Natural killer cell treated with Interleukin-12 subunit alpha and Interleukin-12 subunit beta and Interleukin-15 and Interleukin-18, amount 100 ng/mL, for 72 hours (primary cell): ENCODE measurements at places on chromosomes 5 and 9.

GRCh38 chr9:114098936-114099668 is at the start of gene KIF12:
KIF12 (minus strand) TSS chr9:114099292; CDS start chr9:114099276, 16 bp downstream.
- no peak for DNase-seq

DNA sequence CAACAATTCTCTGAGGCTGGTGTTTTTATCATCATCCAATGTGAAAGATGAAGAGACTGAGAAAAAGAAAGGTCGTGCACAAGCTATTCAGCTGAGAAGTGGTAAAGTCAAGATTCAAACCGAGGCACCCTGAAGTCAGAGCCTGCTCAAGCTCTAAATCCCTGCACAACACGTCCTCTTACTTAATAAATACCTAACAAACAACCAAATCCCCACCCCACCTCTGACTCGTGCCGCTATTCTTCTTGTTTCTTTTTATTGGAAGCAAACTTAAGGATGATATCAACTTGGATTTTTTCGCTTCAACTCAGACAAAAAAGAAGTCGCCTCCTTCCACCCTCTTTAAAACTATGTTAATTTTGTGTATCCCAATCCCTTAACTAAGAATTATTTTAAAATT is 140.2 kb downstream of the CEP120 start:
- DNase-seq = no peak

- DNase-seq = no peak
These were observed 147.5 kb upstream of the FGF10 start for GRCh38 chr5:44536650-44537260.

- DNase-seq = no peak
These were observed 49.3 kb upstream of the SYNPO start for GRCh38 chr5:150590979-150591695.
